ENCODE measurements at places on chromosomes 3 and 15. TPM values are rescaled to one million over a fixed set of nuclear protein-coding genes. Genes with fewer than 3 reads are reported as not detected.

The MTFMT gene
- 18.2 TPM for total RNA-seq

DNA sequence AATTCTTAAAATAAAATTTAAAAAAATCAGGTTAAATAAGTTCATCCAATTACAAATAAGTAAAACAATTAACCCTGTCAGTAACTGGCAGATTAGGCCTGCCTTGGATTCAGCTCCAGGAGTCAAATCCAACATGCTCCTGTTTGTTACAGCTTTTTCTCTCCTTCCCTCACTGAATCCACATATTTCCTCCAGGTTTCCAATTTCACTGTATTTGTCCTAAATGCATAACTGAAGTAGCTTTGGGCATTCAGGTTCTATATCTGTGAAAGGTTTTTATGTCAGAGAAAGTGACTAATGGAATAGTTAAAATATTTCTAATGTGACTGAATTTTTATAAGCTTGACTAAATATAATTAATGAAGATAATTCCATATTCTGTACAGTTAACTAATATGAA lies 79.7 kb downstream of the IFT80 start:
- peaks cover 6% of the 10 kb centered on the region for H3K36me3 ChIP-seq
- no peak overlapping the region for H3K27ac ChIP-seq
- no peaks in the 10 kb centered on the region for H3K4me1 ChIP-seq
- DNase-seq = no peak

DNA sequence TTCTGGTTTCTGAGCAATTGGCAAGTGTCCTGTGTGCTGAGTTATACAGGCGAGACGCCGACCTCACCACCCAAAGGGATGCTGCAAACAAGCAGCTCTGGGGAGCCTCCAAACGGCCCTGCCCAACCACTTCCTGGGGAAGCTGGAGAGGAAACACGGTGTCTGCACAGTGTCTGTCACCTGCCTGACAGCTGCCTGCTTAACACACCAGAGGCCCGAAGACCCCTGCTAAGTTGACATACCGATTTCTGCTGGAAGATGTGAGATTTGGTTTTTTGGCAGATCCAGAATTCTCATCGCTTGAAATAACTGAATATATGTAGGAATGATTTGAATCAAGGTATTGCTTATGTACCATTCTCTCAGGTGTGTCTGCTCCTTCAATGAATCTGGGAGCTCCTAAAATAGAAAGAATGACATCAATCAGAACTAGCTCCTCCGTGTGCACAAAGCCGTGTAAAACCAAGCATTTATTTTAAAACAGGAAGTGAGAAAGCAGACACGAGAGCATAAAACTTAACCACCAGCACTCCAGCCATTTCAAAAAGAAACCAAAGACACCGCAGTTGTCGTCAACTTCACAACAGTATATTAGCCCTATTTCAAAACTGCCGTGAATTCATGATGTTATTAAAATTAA lies 27.2 kb downstream of the LRRC2 start:
- peaks cover 6% of the 10 kb centered on the region for H3K27me3 ChIP-seq
- H3K4me3 ChIP-seq = peak overlapping the region; percentile 64
- DNase-seq = peak; percentile 77
- no peaks in the 10 kb centered on the region for H3K36me3 ChIP-seq
- peak overlapping the region; percentile 55 for H3K27ac ChIP-seq
- H3K4me1 ChIP-seq = peaks cover 51% of the 10 kb centered on the region

The BRPF1 gene
- total RNA-seq = 34.6 TPM

The CADM2 gene
- not detected for total RNA-seq

The KLHL25 gene
- total RNA-seq = 4.4 TPM

GRCh38 chr3:31667582-31667981 lies 134.9 kb downstream of the STT3B start:
- H3K4me3 ChIP-seq = no peak overlapping the region
- H3K4me1 ChIP-seq = no peaks in the 10 kb centered on the region
- H3K27me3 ChIP-seq = no peaks in the 10 kb centered on the region
- no peak overlapping the region for H3K27ac ChIP-seq
- H3K36me3 ChIP-seq = peaks cover 1% of the 10 kb centered on the region
- no peak for DNase-seq

DNA sequence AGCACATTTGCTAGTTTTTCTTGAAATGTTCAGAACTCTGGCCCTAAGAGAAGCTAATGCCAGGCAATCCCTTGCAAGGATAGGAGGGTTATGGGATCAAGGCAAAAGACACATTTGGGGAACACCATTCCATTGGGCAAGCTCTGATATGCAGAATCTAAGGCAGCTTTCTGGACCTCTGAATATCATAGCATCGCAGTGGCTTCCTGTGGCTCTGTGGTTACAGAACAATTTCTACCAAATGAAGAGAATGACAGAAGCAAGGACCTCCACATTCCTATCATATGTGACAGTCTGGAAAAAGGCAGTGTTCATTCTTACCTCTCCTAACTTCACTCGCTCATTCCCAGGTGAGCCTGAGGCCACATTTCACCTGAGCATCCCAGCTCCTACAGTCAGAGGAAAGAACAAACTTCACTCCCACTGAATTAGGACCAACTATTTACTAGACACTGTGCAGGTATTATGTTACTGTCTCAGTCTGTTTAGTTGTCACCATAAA lies 836.1 kb upstream of the CFAP20DC start:
- DNase-seq = no peak
- H3K4me1 ChIP-seq = peaks cover 59% of the 10 kb centered on the region
- H3K27ac ChIP-seq = no peak overlapping the region
- H3K4me3 ChIP-seq = no peak overlapping the region
- H3K36me3 ChIP-seq = peaks cover 5% of the 10 kb centered on the region

GRCh38 chr15:69729167-69729748 lies 276.6 kb downstream of the RPLP1 start:
- H3K4me1 ChIP-seq = peaks cover 43% of the 10 kb centered on the region
- peaks cover 26% of the 10 kb centered on the region for H3K27me3 ChIP-seq
- H3K36me3 ChIP-seq = peaks cover 1% of the 10 kb centered on the region

- H3K4me3 ChIP-seq = no peak overlapping the region
- peaks cover 2% of the 10 kb centered on the region for H3K36me3 ChIP-seq
- no peak overlapping the region for H3K27ac ChIP-seq
- H3K4me1 ChIP-seq = peaks cover 12% of the 10 kb centered on the region
Observed at GRCh38 chr3:125042725-125043406, 12.9 kb downstream of the HEG1 start.

DNA sequence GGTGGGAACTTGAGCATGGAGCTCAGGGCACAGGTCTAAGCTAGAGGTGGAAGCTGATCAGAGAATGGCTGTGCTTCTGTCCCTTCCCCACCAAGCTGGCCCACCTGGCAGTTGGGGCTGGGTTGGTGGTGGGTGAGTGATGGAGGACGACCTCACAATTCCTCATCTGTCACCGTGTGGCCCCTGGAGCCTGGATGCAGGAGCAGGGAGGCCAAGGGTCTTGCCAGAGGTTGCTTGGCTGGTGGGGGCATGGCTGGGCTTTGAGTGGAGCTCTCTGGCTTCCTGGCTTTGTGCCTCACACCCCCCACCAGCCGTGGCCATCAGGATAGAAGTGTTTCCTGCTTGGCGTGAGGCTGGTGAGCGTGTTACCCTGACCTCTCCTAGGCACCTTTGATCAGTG lies 36.0 kb downstream of the FBLN2 start:
- no peak overlapping the region for H3K4me3 ChIP-seq
- DNase-seq = no peak
- no peaks in the 10 kb centered on the region for H3K4me1 ChIP-seq
- no peaks in the 10 kb centered on the region for H3K36me3 ChIP-seq
- no peak overlapping the region for H3K27ac ChIP-seq

DNA sequence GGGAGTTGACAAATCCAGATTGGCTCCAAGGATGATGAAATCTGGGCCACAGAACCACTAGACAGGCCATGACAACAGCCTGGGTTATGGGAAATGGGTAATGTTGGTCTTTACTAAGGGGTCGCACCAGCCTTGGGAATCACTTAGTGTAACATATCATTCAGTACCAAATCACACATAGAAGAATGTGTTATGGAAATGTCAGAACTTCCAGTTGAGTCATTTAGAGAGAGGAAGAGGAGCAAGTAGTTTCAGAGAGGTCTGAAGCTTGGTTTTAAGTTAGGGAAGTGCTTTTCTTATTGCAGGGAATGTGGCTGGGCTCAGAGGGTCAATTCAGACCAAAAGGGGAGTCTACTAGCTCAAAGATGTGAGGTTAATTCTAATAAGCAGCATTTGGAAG lies 241.6 kb upstream of the ZPLD1 start:
- peaks cover 39% of the 10 kb centered on the region for H3K4me1 ChIP-seq
- H3K4me3 ChIP-seq = no peak overlapping the region
- no peaks in the 10 kb centered on the region for H3K36me3 ChIP-seq

The CKMT1B gene
- not detected for total RNA-seq

DNA sequence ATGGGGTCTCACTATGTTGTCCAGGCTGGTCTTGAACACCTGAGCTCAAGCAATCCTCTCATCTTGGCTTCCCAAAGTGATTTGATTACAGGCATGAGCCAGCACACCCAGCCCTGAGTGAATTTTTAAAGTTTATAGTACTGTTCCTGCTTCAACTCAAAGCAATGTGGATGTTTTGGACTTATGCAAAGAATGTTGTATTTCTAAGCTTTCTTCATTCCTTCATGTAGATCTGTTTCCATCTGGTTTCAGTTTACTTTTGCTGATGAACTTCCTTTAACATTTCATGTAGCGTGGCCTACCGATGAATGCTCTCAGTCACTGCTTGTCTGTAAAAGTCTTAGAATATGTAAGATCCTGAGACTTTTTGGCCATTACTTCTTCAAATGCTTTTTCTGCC lies 23.2 kb downstream of the NRG4 start:
- no peak overlapping the region for H3K27ac ChIP-seq
- DNase-seq = no peak
- no peaks in the 10 kb centered on the region for H3K4me1 ChIP-seq
- H3K36me3 ChIP-seq = no peaks in the 10 kb centered on the region
- no peaks in the 10 kb centered on the region for H3K27me3 ChIP-seq
- no peak overlapping the region for H3K4me3 ChIP-seq

The PRICKLE2 gene
- 0.09 TPM for total RNA-seq

- no peak overlapping the region for H3K27ac ChIP-seq
- DNase-seq = no peak
- H3K27me3 ChIP-seq = no peaks in the 10 kb centered on the region
- no peaks in the 10 kb centered on the region for H3K36me3 ChIP-seq
- H3K4me3 ChIP-seq = no peak overlapping the region
Observed at GRCh38 chr3:23612296-23612891, 193.4 kb upstream of the UBE2E1 start.

GRCh38 chr3:79765911-79766310 lies 1.9 kb downstream of the ROBO1 start:
- H3K4me3 ChIP-seq = no peak overlapping the region
- DNase-seq = no peak
- no peaks in the 10 kb centered on the region for H3K27me3 ChIP-seq
- no peak overlapping the region for H3K27ac ChIP-seq
- H3K36me3 ChIP-seq = no peaks in the 10 kb centered on the region
- H3K4me1 ChIP-seq = no peaks in the 10 kb centered on the region

The VEPH1 gene
- total RNA-seq = not detected

DNA sequence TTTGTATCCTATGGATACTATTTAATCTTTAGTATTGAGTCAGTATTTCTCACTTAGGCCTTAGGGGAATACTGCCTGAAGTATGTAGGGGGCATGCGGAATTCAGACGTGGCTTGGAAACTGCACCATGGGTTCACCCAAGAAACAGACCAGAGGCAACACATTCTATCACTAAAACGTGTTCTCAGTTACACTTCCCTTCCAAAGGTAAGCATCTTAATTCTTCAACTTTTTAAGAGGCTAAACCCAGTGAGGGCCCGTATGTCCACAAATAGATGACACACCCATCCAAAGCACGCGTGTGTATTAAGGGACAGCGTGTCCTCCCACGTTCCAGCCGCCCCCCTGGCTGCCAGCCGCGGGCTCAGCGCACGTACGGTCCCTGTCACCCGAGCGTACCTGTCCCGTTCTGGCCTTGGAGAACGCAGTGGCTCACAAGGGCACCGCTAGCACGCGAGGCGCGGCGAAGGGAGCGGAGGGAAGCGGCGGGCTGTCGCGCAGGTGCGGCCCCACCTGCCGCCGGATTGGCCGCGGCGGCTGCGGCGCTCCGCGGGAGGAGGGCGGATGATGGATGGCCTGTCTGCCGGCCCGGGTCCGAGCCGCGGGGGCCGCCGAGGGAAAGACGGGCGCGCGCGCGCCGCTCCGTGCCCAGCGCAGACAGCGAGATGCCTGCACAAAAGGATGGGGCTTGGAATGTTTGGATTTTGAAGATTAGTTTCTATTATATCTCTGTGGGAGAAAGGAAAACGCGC lies 1003.9 kb upstream of the NR2F2 start:
- peaks cover 28% of the 10 kb centered on the region for H3K27me3 ChIP-seq
- H3K4me3 ChIP-seq = no peak overlapping the region
- no peak for DNase-seq

The CYP8B1 gene
- not detected for total RNA-seq

DNA sequence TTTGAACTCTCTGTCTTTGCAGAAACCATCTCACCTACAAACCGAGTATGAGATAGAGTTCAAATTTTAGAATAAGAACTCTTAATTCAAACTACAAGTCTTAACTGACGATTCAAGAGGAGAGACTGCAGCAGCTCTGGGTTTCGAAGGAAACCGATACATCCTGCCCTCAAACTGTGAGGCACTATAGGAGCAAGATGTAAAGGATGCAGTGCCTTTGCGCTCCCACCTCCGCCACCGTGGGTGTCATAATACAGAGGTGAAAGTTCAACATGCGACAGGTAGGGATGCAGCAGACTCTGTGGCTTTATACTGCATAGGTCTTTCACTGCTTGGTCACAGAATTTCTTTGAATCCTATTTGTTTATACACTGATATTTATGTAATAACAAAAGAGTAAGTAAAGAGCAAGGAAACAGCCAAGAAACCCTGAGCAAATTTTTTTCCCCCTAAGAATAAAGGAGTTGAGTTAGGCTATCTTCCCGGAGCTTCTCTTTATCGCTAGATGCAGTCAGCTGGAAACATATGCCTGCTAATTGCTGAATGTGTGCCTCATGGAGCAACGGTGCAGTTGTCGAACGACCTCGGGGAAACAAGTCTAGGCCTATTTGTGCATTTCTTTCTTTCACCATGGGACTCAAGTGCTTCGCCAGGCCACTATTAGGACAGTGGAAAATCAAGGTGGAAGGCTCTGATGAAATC lies 1097.6 kb upstream of the CFAP20DC start:
- no peak for DNase-seq
- H3K4me1 ChIP-seq = peaks cover 6% of the 10 kb centered on the region
- peaks cover 2% of the 10 kb centered on the region for H3K36me3 ChIP-seq
- H3K27ac ChIP-seq = no peak overlapping the region

GRCh38 chr3:141529256-141529655 lies 42.4 kb downstream of the RASA2 start:
- DNase-seq = no peak
- peak overlapping the region; percentile 40 for H3K4me3 ChIP-seq
- peak overlapping the region; percentile 28 for H3K27ac ChIP-seq
- H3K36me3 ChIP-seq = peaks cover 2% of the 10 kb centered on the region
- H3K27me3 ChIP-seq = no peaks in the 10 kb centered on the region

- DNase-seq = no peak
- peaks cover 10% of the 10 kb centered on the region for H3K36me3 ChIP-seq
- no peak overlapping the region for H3K27ac ChIP-seq
- peaks cover 42% of the 10 kb centered on the region for H3K4me1 ChIP-seq
- no peaks in the 10 kb centered on the region for H3K27me3 ChIP-seq
Observed at GRCh38 chr3:4745235-4745610, 234.0 kb upstream of the BHLHE40 start.

GRCh38 chr3:193544289-193544688 lies 10.4 kb downstream of the ATP13A4 start:
- no peak overlapping the region for H3K27ac ChIP-seq
- no peaks in the 10 kb centered on the region for H3K4me1 ChIP-seq
- no peak overlapping the region for H3K4me3 ChIP-seq
- no peak for DNase-seq
- no peaks in the 10 kb centered on the region for H3K27me3 ChIP-seq

GRCh38 chr3:111616417-111617105 lies 21.4 kb upstream of the ZBED2 start:
- DNase-seq = peak; percentile 80
- H3K36me3 ChIP-seq = peaks cover 11% of the 10 kb centered on the region
- peak overlapping the region; percentile 100 for H3K27ac ChIP-seq
- peaks cover 80% of the 10 kb centered on the region for H3K4me1 ChIP-seq
- H3K4me3 ChIP-seq = peak overlapping the region; percentile 59
- no peaks in the 10 kb centered on the region for H3K27me3 ChIP-seq

Data from activated T-cell treated with anti-CD3 and anti-CD28 coated beads, Interleukin-2, amount 50 U/mL, for 72 hours (primary cell).